Inflammatory macrophage treated with lipopolysaccharide for 1 hour (primary cell): ENCODE measurements at places on chromosomes 2 and 18.
A peak's percentile ranks its signal among the peaks of the same experiment; 100 is the strongest.

DNA sequence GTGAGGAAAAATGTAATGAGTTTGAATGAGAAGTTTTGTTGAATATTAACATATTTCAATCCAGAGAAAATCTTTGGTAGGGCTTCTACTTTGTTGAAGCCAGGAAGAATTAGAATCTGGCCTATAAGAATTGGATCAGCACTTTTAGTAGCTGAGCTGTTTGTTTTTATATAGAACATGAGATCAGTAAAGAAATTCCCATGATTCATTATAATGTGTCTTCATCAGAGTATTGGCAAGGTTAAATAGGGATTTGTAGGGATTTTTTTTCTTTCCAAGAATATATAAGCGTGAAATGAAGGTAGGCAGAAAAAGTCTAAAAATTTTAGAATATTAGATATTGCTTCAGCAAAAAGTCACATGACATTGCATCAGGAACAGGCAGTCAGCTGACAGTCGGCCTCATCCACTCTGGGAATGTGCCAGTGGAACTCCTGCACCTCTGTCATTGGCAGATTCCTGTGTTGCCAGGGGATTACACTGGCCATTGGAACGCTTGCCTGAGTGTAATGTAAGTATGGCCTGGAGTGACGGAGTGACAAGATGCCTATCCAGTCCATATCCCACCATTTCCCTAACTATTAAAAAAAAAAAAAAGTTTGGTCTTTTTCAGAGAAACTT is 60.6 kb downstream of the SERTAD2 start:
- DNase-seq = peak; percentile 65

GRCh38 chr2:163943403-163944346 is 207.9 kb upstream of the FIGN start:
- DNase-seq = no peak

DNA sequence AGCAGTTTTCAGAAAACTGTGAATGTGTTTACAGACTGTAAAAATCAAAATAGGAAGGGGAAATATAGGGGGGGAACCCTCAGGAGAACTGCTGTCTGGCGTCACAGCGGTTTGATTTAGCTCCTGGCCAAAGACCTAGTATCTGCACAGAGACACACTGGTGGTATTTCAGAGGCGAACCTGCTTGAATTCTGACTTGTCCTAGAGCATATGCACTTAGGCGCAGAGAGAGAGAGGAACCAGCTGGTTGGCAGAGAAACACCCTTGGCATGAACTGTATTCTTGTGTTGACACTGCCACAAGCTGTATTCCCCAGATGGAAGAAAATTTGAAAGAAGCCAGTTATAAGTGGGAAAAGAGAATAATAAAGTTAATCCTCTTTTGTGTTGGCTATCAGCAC is 506.5 kb upstream of the NRP2 start:
- no peak for DNase-seq

- DNase-seq = peak; percentile 65
These were observed 191.5 kb upstream of the ATP5MC3 start for GRCh38 chr2:175372704-175373701.

DNA sequence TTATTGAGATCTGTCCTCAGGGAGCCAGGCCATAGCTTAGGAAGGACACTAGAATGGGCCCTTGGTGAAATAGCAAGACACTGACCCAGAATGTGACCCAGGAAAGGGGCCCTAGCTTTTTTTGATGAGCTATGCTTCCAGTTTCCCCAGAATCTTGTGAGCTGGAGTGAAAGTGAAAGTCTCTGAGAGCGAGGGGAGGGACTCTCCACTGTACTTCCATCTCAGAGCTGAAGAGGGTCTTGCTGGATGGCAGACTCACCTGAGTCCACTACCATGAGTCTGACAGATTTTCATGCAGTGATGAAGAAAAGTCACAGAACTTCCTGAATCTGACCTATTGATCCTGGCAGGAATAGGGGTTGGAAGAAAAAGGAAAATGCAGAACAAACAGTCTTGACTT is 3.1 kb downstream of the ARHGAP25 start:
- DNase-seq = peak; percentile 73

DNA sequence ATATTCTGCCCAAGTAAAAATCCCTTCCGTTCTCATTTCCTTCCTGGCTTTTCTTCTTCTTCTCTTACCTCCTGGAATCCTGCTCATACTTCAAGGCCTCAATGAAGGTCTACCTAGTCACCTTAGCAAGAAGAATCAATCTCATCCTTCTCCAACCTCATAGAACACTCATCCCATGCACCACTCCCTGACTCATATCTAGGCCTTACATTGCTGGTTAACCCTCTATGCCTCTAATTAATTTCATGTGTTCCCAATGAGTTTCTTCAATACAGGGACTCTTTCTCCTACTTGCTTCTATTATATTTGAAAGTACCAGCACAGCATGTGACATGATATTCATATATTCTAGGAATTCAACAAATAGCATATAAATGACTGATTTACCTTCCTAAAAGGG is 63.0 kb downstream of the BCL11A start:
- DNase-seq = no peak

GRCh38 chr2:240143801-240144648 is 3.6 kb upstream of the OTOS start:
- peak; percentile 61 for DNase-seq

DNA sequence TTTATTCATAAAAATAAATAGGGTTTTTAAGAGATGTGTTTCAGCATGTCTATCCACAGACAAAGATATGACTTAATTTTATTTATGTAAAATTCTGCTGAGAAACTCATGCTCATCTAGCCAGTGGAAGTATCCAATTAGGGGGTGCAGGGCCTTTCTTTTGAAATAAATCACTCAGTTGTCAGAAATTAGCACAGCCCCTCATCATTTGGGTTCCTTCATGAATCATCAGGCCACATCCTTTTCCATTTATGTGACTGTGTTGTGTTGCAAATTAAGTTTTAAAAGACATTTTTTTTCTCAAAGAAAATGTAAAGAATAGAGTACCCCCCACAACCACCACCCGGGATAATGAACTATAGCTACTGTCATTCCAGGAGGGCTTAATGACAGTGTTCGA is 185.8 kb downstream of the NRP2 start:
- DNase-seq = no peak

DNA sequence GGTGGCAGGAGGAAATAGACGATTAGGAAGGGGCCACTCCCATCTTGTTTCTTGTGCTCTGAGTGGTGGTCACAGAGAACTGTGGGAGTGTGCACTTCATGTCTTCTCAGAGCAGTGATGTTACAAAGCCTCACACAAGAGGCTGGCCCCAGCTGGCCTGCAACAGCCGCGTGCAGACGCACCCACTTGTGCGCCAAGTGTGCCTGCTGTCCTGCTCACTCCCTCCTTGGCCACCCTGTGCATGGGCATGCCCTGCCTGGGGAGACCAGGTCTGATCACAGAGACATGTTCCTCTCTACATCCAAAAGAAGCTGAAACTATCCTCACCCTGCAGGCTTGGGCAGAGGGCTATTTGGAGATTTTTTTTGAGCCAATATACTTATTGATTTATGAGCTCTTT is 108.4 kb downstream of the MRO start:
- DNase-seq = no peak

DNA sequence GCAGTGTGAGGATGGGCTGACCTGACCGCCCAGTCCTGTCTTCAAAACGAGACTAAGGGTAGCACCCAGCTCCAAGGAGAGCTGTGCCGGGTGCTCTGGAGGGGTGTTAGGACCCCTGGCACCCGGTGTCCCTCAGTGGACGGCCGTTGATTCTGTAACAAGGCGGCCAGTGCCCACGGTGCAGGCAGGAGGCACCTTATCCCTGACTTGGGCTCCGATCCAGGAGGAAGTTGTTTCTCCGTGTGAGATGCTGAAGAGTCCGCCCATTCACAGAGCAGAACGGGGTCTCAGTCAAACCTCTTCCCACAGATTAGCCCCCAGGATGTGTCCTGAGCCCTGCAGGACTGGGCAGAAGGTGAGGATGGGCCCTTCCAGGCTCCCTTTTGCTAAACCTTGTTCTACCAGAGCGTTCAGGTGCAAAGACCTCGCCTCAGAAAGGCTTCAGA is 123.0 kb downstream of the NFATC1 start:
- no peak for DNase-seq

- DNase-seq = no peak
These were observed 16.6 kb downstream of the PAIP2B start for GRCh38 chr2:71210292-71210691.

DNA sequence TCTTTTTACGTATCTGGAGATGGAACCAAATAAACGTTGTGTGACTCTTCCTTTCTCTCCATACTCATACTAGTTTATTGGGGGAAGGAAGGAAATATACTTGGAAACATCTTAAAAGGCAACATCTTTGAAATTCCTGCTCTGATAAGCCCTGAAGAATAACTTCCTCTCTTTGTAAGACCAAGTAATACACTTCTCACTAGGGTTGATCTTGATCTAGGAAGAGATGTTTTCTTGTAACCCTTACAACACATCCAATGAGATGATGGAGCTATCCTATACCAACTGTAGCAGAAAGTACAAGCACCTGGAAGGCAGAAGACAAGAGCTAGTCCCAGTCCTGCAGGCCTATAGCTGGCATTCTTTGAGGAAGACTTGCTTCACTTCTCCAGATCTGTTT is 2.0 kb downstream of the ANKRD44 start:
- no peak for DNase-seq

DNA sequence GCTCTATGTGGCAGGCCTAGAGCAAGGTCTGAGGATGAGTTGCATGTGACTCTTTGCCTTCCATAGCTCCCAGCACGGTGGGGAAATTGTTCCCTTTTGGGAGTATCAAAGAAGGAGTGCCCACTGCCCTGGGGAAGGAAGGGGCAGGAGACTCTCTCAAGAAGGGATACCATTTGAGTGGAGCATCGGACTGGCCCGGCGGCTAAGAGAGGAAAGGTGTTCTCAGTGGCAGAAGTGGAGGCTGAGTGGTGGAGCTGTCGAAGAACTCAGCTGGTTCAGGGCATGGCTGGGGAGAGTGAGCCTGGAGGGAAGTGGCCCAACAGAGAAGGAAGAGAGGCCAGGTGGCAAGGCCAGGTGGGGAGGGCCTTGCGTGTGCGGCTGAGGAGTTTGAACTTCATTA is 235.2 kb downstream of the DYSF start:
- DNase-seq = no peak

GRCh38 chr18:10051877-10052631 is 138.2 kb downstream of the VAPA start:
- DNase-seq = no peak

DNA sequence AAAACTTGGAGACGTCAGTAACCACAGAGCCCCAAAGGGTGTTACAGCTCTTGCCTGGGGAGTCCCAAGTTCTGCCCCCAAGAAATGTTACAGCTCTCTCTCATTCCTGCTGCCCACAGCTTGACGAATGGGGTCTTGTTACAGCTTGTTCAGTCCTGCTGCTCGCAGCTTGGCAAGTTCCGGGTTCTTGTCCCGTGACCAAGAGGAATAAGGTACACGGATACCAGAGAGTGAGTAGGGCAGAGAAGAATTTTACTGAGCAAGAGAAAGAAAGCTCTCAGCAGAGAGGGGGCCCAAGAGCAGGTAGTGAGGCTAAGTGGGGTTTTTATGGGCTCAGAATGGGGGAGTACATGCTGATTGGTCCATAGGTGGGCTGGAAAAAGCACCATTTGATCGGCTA is 27.2 kb downstream of the SLC39A6 start:
- DNase-seq = no peak

DNA sequence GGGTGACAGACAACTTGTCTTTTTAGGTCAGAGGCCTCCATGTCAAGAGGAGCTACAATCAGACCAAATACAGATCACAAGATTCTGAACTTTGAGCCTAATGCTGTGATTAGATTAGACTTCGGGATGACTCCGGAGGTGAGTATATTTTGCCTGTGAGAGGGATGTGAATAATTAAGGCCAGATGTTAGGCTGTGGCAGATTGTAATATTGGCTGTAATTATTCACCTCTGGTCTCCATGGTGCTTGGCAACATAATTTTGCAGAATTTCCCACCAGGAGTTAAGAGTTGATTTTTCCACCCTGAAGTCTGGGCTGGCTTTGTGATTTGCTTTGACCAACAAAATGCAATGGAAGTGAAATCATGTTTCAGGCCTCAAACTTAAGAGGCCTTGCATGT is 108.2 kb upstream of the CWC22 start:
- DNase-seq = no peak

GRCh38 chr2:151363709-151364108 is 6.3 kb downstream of the TNFAIP6 start:
- DNase-seq = peak; percentile 97

DNA sequence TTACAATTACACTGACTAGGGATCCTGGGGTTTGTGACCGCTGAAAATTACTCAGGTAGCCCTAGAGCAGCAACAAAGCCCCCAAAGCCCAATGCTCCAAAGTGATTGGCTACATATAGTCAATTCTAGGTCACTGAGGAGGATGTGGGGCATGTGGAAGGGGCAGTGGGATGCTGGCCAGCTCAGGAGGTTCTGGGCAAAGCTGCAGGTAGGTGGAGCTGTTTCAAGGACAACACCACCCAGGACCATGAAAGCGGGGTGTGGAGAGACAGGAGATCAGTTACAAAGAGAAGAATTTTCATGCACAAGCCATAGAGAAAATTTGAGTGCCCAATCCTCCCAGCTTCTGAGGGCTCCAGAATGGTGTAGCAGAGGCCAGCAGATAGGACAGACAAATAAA is 75.0 kb upstream of the CCDC85A start:
- no peak for DNase-seq

DNA sequence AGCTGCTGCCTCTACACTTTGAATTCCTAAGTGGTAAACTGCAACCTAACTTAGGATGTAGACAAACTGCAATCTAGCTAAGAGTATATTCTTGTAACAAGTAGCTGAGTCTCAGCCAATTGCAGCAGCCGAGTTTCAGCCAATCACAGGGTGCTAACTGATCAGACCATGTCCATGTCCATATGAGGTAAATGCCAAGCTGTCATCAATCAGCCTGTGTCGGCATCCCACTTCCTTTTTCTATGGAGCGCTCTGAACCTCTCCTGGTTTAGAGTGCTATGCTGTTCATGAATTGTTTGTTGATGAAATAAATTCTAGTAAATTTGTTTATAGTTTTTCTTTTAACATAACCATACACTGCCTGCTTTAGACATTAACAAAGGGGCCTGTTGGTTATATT is 408.8 kb downstream of the NBAS start:
- no peak for DNase-seq

GRCh38 chr18:27298214-27298804 is 113.2 kb upstream of the CHST9 start:
- DNase-seq = no peak

GRCh38 chr2:40528564-40528963 is 76.7 kb upstream of the SLC8A1 start:
- no peak for DNase-seq

DNA sequence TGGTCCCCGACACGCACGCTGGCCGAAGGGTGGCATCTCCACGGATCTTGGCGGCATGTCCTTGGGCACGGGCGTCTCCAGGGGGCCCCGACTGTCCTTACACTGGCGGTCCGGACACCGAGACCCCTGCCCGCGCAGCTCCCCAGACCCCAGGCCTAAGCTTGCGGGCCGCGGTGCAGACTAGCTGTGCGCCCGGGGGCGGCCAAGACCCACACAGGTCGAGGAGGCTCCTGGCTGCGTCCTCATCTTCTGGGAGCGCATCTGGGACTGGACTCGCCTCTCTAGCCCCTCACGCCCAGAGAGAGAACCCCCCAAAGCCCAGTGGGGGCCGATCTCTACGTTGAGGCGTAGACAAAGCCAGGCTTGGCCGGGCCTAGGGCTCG is 475 bp upstream of the TWIST2 start:
- DNase-seq = no peak

GRCh38 chr2:172160839-172161238 is 58.1 kb upstream of the DLX2 start:
- no peak for DNase-seq
